ENCODE measurements at places on chromosomes 2 and 18. TPM values are rescaled to one million over a fixed set of nuclear protein-coding genes. Genes with fewer than 3 reads are reported as not detected.

DNA sequence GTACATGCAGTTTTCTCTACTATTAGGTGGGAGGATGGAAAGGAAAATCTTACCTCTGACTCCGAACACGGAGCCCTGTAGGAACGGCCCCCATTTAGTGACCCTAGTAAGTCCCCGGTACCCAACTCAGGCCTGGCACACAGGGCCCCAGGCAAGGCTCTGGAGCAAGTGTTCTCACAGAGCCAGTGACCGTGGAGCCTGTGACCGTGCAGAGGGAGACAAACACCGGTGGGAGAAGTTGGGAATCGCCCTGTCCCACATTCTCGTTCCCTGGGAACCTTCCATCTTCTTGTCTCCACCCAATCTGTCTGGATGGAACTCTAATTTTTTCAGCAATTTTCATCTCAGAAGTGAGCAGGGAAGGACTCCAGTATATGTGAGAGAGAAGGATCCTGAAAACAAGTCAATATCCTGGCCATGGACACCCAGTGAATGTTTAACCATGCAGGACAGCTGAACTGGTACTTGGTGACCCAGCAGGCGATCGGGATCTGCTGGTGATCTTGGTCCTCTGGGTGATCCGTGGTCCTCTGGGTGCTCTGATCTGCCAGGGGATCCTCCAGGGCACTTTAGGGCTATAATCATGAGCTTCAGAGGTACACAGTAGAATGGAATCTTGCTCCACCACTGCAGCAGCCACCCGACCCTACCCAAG lies 348.6 kb upstream of the ID2 start:
- DNase-seq = no peak

ESPNL gene
- total RNA-seq = 0.61 TPM

LYPD6 gene
- 3.9 TPM for total RNA-seq

GRCh38 chr2:39779927-39780326 lies 869 bp upstream of the THUMPD2 start:
- DNase-seq = no peak

DNA sequence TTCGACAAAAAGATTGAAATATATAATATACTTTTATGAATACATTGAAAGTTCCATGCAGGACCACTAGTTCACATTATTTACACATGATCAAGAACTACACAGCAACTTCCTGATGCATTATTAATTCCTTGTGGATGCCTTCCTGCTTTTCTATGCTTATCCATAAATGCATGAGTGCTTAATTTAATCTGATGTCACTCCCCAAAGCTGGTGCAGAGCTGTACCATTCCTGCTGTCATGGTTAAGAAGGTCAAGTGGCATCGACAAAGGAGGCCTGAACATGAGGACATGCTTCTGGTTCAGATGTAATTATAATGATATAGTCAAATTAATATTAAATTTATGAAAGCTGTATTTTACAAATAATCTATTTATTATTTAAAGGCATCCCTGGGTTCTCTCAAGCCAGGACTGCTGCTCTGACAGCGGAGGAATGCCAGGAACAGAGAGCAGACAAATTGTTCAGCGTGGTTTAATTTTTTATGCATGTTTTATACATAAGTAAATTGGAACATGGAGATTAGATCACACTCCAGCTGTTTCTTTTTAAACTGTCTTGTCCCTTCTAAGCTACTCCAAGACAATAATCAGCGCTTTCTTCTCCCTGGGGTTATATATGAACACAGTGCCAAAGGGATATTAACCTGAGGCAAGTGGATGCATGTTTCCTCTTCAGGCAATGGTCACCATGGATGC lies 307.3 kb upstream of the CNTNAP5 start:
- DNase-seq = no peak

DSC2 gene
- total RNA-seq = 42.4 TPM

GRCh38 chr2:96541398-96542152 lies 5.0 kb downstream of the ARID5A start:
- DNase-seq = no peak

All from Calu3 (cell line).